ENCODE measurements at places on chromosomes 3 and 15. TPM values are rescaled to one million over a fixed set of nuclear protein-coding genes. Genes with fewer than 3 reads are reported as not detected.

GRCh38 chr3:140164922-140165590 is 230.1 kb downstream of the CLSTN2 start:
- DNase-seq, result no peak

SLC22A14 gene
- not detected for polyA plus RNA-seq

KAT2B gene
- 26.1 TPM for polyA plus RNA-seq

- no peak for DNase-seq
These were observed 92.4 kb downstream of the CSNK1G1 start for GRCh38 chr15:64263567-64263966.

LNP1 gene
- 7.9 TPM for polyA plus RNA-seq

DNA sequence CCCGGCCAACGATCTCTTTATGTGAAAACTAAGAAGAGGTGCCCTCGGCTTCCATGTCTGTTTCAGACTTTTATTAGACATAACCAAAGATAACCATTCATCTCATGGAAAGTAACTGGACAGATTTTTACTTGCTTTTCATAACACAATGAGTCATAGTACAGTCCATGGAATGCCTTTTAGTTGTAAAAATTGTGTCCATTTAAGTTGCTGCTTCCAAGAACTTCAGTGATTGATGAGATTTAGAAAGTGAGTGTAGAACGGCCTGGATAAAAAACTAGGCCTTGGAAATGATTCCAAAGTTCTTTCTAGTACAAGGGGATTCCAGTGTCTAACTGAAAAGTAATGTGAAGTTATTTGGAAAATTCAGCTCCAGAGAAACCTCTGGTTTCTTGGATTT is 10.8 kb downstream of the EIF2AK4 start:
- no peak for DNase-seq

SLC22A13 gene
- not detected for polyA plus RNA-seq

CCR9 gene
- 0.05 TPM for polyA plus RNA-seq

DNA sequence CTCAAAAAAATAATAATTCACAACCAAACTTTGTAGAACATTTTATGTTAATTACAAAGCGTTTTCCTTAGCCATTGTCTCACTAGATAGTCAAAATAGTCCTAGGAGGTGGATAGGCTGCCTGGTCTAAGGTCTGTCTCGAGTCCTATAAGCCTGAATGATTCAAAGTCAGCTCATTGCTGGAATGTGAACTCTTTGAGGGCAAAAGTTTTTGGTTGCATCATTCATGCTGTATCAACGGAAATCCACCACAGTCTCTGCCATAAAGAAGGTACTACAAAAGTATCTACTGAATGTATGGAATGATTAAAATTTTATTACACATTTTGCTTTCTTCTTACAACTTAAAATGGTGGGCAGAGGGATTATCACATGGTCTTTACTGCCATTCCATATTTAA is 387.3 kb upstream of the RARB start:
- no peak for DNase-seq

DNA sequence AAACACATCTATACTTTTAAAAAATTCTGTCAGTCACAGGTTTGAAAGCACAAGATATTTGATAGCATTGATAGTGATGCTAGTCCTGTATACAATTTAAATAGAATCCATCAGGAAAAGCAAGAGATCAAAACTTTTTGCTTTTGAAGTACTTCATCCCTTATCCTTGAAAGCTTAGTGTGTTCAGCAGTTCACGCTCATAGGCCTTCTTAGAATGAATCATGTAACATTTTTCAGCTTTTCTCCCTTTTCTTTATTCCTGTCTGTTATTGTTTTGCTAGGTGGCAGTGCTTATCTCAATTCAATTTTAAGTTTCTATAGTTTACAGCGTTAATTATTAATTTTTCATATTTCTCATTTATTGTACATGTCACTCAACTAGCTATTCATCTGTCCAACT is 69.1 kb downstream of the FGF7 start:
- no peak for DNase-seq

MUC4 gene
- polyA plus RNA-seq, result 0.06 TPM

DNA sequence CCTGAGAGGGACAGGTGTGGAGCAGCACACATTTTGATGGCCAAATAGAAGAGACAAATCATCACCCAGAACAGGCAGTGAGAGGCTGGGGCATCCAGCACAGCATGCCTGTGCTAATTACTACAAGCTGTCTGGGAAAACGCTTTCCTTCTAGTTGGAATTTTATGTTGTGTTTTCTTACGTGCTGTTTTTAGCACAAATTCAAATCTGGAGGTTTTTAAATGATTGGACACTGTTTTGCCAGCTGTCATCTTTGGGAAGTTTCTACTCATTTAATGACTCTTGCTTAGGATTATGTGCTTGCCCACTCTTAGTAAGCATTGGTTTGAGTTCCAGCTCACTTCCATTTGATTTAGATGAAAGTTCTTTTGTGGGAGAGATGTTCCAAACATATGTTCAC is 43.5 kb downstream of the EAF1 start:
- no peak for DNase-seq

GRCh38 chr3:122784436-122784835 is 9.2 kb downstream of the HSPBAP1 start:
- no peak for DNase-seq

DNA sequence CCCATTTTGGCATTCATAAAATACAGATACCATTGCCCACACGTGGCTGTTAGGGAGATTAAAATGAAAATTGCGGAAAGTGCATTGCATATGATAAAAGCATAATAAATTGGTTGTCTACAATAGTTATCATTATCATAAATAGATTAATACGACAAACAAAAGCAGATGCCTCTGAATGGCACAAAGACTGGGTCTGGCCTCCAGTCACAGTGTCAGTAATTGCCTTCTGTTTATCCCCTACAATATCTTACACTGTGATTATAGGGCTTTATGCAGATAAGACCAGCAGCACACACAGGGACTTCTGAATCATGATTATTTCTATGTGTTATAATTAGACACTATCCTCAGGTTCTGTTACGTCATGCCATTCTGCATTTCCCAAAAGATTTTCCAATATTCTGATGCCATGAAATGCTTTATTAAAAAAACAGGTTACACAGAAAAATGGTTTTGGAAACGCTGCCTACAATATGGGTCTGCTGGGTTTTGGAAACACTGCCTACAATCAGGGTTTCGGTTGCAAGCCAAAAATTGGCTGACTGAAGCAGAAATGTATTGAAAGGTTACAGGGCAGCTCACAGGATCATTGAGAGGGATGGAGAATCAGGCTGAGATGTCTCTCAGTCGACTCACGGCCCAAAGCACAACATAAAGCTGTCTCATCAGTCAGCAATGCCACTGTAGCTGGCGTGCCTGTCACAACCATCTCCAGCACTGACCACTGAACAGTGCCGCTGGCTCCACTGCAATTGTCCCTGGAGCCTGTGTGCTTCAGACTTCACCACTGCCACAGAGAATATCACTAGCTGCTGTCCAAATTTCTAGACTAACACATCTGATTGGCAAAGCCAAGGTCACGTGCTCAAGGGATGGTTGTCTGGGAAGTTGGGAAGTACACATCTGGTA is 248.1 kb downstream of the ERC2 start:
- DNase-seq, result no peak

DNA sequence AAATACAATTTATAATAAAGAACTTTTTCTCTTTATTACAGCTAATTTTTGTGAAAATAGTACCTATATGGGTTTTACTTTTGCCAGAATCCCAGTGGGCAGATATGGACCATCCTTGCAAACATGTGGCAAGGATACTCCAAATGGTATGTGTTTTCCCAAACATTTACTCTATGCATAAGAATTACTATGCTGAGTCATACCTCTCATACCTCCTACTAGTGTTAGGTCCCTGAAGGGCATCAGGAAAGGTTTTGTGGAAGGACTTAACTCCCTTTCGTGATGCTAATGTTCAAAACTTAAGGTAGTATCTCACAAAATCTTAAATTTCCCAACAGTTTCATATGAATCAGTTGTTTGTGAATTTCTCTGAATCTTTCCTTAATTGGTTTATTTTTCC is 21.3 kb downstream of the ADGRG7 start:
- DNase-seq, result no peak

- DNase-seq, result no peak
These were observed 55.9 kb upstream of the MEF2A start for GRCh38 chr15:99509686-99510461.

GRCh38 chr3:179509701-179510100 is 53.0 kb upstream of the ACTL6A start:
- no peak for DNase-seq
